DMS79 treated with DMSO at 0.1 percent for 48 hours (cell line): ENCODE measurements at places on chromosomes 16 and 17.

DNA sequence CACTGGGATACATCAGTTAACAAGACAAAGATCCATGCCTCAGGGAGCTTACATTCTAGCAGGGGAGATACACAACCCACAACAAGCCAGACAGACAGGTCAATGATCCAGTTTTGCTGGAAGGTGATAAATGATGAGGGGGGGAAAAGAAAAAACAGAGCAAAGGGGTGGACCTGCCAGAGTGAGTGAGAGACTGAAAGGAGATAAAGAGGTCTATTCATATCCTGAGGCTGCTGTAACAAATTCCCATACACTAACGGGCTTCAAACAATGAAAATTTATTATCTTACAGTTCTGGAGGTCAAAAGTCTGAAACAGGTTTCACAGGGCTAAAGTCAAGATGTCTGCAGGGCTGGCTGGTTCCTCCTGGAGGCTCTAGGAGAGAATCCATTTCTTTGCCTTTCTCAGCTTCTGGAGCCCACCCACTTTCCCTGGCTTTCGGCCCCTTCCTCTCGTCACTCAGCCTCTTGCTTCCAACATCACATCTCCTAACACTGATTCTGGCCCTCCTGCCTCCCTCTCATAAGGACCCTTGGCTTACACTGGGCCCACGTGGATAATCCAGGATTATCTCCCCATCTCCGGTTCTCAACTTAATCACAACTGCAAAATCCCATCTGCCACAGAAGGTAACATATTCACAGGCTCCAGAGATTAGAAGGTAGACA, 81.5 kb downstream of the GAS7 start:
- DNase-seq: no peak

- no peak for DNase-seq
Observed at GRCh38 chr17:76722279-76722678, 4.1 kb downstream of the JMJD6 start.

DNA sequence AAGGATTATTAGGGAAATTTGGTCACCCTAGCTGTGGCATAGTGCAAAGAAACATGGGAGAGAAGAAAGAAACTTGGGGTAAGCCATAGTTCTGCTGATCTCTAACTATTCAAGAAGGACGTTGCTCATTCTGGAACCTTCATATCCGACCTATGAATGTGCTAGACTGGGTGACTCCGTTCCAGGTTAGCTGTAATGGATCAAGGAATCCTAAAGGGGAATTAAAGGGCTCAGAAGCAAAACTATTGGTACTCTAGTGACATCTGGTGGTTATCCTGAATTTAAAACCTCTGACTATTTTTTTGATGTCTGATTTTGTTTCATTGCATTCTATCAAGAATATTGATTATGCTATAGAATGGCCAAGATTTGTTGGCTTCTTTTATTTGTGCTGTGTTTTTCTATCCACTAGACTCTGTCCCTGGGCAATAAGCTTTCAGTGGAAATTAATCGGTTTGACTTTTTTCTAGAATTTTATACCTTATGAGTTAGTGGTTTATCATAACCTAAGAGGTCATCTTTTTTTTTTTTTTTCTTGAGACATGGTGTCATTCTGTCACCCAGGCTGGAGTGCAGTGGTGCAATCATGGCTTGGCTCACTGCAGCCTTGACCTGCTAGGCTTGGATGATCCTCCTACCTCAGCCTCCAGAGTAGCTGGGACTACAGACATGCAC, 19.5 kb downstream of the PCTP start:
- DNase-seq: peak; percentile 61

DNA sequence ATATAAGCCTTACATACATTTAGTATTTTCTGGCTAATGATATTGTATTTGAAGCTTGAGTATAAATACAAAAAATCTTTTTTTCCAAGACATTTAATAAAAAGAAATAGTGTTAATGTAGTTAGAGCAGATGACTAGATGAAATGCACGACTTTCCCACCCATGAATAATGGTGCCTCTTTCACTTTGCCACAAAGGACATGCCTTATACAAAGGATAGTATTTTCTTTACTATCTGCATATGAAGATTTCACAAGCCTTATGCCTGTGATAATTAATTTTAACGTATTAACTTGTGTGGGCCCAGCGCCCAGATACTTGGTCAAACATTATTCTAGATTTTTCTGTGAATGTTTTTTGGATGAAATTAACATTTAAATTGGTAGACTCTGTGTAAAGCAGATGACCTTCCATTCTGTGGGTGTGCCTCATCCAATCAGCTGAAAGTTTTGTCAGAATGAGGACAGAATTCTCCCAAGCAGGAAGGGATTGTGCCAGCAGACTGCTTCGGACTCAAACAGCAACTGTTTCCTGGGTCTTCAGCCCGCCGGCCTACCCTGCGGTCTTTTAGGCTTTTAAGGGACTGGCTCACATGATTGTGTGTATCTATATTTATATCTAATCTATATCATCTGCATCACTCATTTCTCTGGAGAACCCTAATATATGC, 115.4 kb downstream of the USP22 start:
- no peak for DNase-seq

GRCh38 chr16:9035996-9036395, 55.4 kb upstream of the HAPSTR1 start:
- no peak for DNase-seq

DNA sequence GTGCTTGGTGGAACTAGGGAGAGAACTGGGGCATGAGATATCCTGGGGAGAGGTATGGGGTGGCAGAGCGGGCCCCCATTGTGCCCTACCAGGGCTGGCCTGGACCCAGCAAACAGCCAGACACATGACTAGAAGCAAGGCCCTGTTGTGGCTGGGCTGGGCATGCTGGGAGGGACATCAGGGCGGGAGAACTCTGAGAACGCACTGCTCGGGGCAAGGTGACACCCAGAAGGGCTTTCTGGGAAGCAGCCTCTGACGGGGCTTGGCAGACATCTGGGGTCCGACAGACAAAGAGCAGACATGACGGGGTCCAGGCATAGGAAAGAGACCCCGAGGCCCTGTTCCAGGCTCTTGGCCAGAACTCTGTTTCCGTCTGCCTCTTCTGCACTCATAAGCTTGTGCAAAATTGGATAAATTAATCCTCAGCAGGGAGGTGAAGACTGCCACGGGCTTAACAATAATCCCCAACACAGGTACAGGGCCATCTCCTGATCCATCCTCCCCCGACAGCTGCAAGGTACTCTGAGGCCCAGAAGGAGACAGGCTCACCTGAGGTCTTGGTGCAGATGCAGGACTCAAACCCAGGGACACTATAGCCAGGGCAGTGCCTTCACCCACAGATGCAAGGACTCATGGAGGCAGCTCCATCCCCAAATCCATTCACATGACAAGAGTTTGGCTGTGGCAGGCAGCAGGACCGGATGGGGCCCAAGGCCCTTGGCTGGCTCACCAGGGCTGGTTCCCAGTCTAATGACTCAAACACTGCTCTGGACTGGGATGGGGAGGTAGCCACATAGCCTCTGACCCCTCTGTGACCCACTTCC, 5.4 kb downstream of the SREBF1 start:
- DNase-seq: no peak

GRCh38 chr16:57651344-57652333, 16.5 kb upstream of the ADGRG3 start:
- DNase-seq: no peak

GRCh38 chr16:75931970-75932369, 205.7 kb upstream of the CPHXL start:
- no peak for DNase-seq

DNA sequence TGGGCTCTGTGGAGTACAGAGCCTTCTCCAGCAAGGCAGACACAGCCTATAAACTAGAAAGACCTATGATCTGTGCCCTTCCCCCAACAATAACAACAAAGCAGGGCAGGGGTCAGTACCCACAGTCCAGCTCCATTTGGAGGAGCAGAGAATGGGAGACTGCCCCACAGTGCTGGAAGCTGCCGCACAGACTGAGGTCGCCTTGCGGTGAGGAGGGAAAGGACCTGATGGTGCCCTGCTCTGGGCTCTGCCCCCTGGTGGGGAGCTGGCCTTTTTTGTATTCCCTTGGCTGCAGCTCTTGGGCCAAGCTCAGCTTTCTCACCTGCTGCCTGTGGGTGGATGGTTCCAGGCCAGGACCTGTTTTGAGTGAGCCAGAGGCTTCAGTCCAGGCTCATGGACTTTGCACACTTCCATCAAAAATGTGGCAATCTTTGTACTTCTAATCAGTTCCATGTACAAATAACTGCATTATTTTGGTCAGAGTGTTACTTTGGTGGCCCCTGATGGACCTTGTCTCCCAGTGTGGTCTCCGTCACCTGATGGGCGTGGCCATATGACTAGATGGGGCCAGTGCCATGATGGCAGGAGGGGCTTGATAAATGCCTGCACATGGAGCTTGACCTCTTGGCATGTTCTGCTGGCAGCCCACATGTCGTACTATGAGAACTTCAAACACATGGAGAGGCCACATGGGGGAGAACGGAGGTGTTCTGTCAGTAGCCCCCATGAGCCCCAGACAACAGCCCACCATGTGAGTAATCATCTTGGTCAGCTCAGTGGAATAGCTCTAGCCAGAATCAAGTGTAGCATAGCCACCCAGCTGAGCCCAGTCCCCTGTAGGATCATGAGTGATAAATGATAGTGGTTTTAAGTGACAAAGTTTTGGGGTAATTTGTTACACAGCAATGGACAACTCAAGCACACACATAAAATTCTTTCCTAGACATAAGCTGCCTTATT, 24.2 kb downstream of the B9D1 start:
- DNase-seq: no peak

DNA sequence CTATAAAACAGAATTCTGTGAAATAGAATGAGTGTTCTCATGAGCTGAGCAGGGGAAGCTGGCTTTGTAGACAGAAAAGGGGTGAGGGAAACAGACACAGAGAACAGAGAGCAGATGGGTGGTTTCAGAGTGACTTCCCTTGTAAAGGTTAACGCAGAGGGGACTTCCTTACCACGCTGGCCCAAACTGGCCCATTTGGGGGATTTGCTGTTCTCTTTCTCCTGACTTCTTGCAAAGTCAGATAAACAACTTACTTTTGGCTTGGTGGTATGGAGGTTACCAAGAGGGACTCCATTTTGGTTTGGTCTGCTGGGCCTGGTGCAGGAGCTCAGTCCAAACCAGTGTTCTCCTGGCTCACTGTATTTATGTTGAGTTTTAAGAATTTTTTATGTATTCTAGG, 48.4 kb downstream of the SEC14L1 start:
- no peak for DNase-seq

GRCh38 chr17:32142857-32143526, 690 bp downstream of the RHOT1 start:
- DNase-seq: peak; percentile 69

DNA sequence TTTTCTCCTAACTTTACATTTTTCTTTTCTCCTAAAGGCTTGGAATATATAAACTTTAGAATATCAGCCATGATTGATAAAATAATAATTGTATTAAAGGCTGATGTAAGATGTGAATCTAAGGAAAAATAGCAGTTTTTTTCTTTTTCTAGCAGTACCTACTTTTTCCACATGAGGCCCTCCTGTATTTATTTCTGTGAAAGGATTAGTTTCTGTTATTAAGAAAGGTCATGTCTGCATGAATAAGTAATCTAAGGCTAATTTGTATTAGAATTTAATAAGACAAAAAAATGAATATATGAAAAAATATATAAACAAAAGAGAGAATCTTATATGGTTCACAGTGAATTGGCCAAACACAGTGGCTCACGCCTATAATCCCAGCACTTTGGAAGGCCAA, 85.3 kb downstream of the STXBP4 start:
- no peak for DNase-seq

- no peak for DNase-seq
Observed at GRCh38 chr16:54009464-54010176, 277.0 kb downstream of the IRX3 start.

- no peak for DNase-seq
Observed at GRCh38 chr16:72371307-72372086, 199.5 kb upstream of the PMFBP1 start.

GRCh38 chr17:75265614-75266315, 4.1 kb downstream of the MRPS7 start:
- no peak for DNase-seq

- peak; percentile 17 for DNase-seq
Observed at GRCh38 chr16:1414532-1415260, at the start of gene UNKL. UNKL (minus strand) TSS chr16:1414704; CDS start chr16:1414691, 13 bp downstream.

GRCh38 chr17:58360296-58361063, 8.5 kb upstream of the SUPT4H1 start:
- no peak for DNase-seq

GRCh38 chr17:7834957-7835813, 1.2 kb downstream of the KDM6B start:
- DNase-seq: peak; percentile 95

GRCh38 chr17:64004218-64004770, 6.1 kb downstream of the PRR29 start:
- no peak for DNase-seq

DNA sequence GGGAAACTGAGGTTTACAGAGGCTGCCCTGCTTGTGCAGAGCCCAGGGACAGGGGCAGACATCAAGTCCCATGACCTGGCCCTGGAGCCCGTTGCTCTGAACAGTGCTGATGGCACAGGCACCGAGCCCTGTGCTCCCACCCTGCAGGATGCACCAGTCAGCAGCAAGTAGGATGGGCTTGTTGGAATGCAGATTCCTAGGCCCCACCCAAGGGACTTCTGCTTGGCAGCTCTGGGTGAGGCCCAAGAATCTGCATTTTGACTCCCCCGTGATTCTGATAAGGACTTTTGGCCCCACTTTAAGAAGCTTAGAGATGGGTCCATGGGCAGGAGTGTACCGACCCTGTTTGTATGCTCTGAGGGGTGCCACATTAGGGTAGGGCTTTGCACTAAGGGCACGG, 23.3 kb downstream of the LASP1 start:
- no peak for DNase-seq

- no peak for DNase-seq
Observed at GRCh38 chr17:11813871-11814270, 183.4 kb downstream of the ZNF18 start.

GRCh38 chr17:50263331-50264262, 10.7 kb upstream of the TMEM92 start:
- DNase-seq: no peak

- DNase-seq: no peak
Observed at GRCh38 chr16:16000685-16001084, 51.3 kb downstream of the ABCC1 start.

GRCh38 chr17:9110501-9110900, 89.2 kb downstream of the NTN1 start:
- no peak for DNase-seq

DNA sequence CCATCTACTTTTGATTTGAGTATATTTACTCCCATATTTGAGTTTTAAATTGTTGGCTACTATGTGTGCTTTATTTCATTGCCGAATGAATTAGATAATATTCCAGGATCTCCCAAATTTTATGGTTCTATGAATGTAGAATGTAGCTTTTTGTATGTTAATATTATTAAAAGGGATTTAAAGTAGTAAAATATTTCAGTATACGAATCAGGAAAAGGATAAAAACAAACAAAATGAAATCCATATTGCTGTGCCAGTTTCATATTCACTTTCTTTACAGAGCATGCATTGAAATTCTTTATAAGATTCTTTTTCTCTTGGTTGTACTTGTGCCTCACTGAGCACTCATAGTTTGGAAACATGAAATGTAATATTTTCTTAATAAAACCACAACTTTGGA, 155.1 kb downstream of the CHD9 start:
- no peak for DNase-seq

DNA sequence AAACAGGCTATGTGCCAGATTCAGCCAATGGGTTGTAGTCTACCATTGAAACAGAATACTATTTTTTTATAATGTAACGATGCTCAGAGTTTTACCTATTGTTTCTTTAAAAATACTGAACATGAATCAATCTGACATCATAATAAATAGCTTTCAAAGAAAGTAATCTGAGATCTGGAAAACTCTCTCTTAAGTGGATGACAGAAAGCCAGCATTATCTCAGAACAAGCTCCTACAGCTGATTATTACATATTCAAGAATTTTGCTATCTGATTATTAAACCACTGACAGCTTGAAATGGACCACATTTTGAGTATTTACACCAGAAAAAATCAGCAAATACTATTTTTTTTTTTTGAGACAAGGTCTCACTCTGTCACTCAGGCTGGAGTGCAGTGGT, 484.2 kb upstream of the SOX9 start:
- no peak for DNase-seq
